ENCODE measurements at places on chromosomes 1 and 21.

DNA sequence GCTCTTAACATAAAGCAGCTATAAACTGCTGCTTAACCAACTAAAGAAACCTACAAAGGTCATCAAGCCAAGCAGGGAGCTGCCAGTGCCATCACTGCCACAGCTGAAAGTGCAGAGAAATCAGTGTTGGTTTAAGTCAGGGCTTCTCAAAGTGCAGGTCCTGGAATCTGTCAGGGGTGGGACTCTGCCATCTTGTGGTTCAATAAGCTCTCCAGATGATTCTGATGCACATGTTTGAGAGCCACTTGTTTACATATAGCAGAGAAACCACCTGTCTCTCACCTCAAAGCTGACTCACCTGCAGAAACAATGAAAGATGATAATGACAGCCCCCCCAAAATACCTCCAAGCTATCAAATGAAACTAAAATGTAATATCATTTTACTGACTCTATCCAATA is 49.3 kb downstream of the SH3GLB1 start:
- no peak for DNase-seq

- DNase-seq: no peak
Measured at GRCh38 chr21:31670070-31670469, 10.6 kb downstream of the SOD1 start.

DNA sequence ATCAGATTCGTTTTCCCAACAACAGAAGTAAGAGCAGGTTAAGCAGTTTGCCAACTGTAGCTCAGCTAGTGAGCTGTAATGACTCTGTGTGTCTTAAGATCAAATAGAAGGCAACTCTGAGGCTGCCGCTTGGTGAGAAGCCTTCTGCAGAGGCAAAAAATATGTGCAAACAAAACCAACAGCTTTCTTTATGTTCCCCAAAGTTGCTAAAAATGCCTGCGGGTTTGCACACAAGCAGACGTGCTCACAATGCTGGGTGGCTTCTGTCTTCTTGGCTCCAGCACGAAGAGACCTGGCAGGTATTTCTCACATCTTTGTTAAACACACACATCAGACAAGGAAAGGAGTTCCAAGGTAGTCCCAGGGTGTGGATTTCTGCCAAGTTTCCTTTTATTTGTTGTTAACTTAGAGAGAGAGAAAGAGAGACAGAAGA is 158.9 kb upstream of the JUN start:
- no peak for DNase-seq

DNA sequence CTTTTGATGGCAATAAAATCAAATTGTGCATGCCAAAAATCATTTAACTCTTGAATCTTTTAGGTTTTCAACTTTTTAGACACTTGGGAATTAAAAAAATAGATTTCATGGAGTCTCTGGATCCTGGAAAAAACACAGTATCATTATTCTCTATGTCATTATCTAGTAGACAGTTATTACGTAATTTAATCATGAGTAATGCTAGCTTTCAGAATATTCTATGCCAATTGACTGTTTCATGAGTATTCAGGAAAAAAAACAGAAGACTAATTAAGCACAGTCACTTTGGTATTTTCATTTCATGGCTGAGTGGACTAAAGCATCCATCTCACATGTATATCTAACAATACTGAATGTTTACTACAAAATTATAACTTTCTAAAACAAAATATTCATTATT is 44.0 kb downstream of the ODF2L start:
- DNase-seq: no peak

DNA sequence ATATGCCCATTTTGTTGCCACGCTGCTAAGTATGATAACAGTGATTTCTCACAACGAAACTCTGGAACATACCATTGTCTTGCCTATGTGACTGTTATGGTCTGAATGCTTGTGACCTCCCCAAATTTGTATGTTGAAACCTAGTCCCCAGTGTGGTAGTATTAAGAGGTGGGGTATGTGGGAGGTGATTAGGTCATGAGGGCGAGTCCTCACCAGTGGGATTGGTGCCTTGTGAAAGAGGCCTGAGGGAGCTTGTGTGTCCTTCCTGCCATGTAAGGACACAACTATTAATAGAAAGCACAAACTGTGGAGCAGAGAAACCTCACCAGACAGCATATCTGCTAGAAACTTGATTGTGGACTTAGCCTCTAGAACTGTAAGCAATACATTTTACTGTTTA is 84.6 kb downstream of the SELENOF start:
- no peak for DNase-seq

DNA sequence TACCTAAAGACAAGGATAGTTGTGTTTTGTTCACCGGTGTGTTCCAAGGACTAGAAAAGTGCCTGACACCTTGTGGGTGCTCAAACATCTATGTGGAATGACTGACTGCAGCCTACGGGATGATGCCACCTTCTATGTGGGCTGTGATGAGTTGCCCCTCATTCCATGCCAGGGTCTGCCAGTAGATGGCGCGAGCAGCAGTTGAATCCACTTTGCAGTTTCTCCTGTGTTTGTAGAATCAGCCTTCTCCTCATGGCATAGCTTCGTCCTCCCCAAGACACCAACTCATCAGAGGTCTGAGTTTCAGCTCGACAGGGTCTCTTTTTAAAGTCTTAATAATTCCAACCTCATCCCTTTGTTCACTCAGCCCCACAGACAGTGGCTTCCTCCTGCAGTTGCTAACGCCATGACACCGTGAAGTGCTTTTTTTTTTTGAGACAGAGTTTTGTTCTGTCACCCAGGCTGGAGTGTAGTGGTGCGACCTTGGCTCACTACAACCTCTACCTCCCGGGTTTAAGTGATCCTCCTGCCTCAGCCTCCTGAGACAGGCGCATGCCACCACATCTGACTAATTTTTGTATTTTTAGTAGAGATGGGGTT is 133.7 kb downstream of the CAPN8 start:
- no peak for DNase-seq

DNA sequence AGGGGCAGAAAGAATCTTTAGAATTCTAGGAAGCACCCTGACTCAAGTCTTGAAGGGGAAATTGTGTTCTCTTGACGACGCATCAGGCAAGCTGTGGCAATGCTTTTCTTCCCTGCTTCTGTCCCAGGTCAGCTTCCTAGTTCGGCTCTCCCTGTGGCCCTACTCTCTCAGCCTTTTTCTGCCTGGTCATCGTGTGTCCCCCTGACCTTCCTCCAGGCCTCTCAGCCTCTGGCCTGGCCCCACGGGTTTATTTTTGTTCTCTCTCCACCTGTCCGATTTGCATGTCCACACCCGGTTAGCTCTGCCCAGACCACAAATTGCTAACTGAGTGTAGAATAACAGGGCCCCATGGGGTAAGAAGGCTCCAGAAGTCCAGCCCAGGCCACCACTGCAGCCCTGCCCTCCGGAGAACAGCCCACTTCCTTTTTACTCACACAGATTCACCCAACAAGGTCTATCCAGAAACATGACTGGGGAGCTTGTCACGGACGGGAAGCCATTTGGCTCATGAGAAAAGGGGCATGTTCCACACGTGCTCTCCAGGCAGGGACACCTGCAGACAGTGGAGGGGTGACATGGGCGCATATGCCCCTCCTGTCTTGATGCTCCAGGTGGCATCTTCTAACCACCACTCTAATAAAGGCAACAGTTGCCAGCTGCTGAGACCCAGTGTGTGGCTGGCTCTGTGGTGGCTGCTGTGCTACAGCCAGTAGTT is 9.8 kb downstream of the KCNN3 start:
- no peak for DNase-seq

- DNase-seq: no peak
Measured at GRCh38 chr1:108691128-108691941, 775 bp upstream of the PRPF38B start.

- no peak for DNase-seq
Measured at GRCh38 chr1:208248991-208249696, 5.0 kb upstream of the PLXNA2 start.

GRCh38 chr1:112614460-112615065 is 4.4 kb downstream of the ST7L start:
- DNase-seq: no peak

DNA sequence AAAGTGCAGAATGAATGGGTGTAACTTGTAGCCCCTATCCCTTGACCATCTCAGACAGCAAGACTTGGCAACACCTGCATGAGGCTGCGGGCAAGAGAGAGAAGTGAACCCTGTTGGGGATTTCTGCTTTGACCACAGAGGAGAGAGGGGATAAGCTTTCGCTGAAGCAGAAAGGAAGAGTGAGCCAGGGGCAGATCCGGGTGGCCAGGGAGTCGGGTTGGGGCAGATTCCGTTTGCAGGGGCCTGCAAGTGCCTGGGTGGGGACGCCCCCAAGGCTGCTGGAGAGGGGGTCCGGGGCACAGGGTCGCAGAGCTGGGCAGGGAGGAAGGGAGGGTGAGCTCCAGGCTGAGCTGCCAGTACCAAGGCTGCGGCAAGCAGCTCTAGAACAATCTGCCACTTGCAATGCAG is 25.3 kb upstream of the PIK3CD start:
- DNase-seq: no peak

GRCh38 chr1:30377230-30378002 is 346.0 kb downstream of the MATN1 start:
- no peak for DNase-seq

DNA sequence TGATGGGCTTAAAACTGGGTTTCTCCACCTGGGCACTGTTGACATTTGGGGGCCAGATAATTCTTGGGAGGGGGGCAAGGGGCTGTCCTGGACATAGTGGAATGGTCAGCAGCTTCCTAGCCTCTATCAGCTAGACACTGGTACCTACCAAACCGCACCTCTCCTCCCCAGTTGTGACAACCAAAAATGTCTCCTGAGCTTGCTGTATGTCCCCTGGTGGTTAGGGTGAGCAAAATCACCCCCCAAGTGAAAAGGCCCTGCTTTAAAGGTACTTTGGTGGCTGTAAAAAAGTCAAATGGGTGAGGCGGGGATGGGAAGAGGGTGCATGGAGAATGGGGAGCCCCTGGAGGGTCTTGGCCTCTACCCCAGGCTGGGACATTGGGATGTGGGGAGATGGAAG is 182.0 kb downstream of the IGSF21 start:
- DNase-seq: no peak

DNA sequence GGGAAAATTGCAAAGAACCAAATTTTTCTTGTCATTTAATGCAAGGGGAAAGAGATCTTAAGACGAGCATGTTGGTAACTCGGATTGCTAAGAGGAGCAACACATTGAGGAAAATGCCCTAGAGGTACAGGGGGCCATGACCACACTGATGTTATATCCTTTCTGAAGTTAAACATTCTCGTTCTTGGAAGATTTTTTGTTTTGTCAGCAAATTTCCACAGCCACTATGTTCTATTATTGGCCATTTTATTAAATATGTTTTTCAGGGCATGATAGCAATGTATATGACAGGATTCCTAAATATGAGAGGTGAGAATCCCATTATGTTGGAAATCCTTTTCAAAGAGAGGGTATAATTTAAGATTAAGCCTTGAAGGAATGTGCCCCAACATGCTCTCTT is 627.2 kb upstream of the PKN2 start:
- DNase-seq: no peak

GRCh38 chr1:18940303-18941020 is 16.0 kb downstream of the IFFO2 start:
- DNase-seq: no peak

GRCh38 chr1:90926971-90927370 is 94.9 kb downstream of the ZNF644 start:
- no peak for DNase-seq

DNA sequence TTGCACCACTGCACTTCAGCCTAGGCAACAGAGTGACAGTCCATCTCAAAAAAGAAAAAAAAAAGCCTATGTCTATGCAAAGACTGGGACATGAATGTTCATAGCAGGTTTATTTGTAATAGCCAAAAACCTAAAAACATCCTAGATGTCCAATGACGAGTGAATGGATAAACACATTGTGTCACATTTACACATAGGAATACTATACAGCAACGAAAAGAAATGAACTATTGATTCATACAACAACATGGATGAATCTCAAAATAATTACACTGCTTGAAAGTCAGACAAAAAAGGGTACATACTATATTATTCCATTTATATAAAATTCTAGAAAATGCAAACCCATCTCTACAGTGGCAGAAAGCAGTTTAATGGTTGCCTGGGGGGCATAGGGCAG is 7.9 kb downstream of the STYXL2 start:
- DNase-seq: no peak

GRCh38 chr1:215970406-215970805 is 403.3 kb downstream of the KCTD3 start:
- DNase-seq: no peak

GRCh38 chr1:6025269-6026094 is 20.2 kb upstream of the KCNAB2 start:
- no peak for DNase-seq

DNA sequence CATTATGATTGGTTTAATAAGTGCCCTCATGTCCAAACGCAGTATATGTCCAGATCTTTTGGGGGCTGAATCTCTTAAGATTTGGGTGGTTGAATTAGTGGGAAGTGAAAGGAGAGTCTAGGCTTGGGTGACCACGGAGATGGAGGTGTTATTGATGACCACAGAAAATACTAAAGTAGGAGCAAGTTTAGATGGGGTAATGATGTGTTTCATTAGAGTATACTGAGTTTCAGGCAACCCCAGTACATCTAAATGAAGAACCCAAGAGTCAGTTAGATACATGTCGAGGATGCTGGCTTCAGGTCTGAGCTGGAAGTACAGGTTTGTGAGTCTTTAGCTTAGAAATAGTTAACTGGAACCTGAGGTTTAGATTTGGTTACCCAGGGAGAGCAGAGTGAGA is 6.5 kb upstream of the ZZZ3 start:
- DNase-seq: no peak

GRCh38 chr1:196466166-196466565 is 142.1 kb downstream of the KCNT2 start:
- DNase-seq: no peak

GRCh38 chr1:183607322-183607980 is 17.2 kb upstream of the NCF2 start:
- DNase-seq: no peak

DNA sequence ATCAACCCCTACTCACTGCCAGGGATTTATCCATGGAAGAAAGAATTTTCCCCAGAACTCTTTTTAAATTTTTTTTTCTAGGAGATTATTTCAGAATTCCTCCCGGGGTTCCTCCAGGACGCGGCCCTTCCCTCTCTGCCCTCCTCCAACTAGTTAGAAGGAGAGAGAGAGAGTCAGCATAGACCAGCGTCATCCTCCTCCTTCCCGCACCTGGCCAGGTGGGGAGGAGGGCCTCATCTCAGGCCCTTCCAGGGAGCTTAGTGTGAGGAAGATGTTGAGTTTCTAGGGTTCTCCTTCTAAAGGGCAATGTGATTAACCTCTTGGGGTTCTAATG is 63.6 kb downstream of the CDK18 start:
- no peak for DNase-seq

Measured in stimulated activated CD8-positive, alpha-beta memory T cell treated with anti-CD3 and anti-CD28 coated beads, Interleukin-4, amount 100 ng/mL, for 1 hour (primary cell).